Lung (tissue), 17 donors: ENCODE measurements at places on chromosomes 6 and 20. TPM values are rescaled to one million over a fixed set of nuclear protein-coding genes. Genes with fewer than 3 reads are reported as not detected.

Gene KCNB1
- total RNA-seq: 0.91 TPM

Gene ENPP3
- total RNA-seq: 2.9 TPM

DNA sequence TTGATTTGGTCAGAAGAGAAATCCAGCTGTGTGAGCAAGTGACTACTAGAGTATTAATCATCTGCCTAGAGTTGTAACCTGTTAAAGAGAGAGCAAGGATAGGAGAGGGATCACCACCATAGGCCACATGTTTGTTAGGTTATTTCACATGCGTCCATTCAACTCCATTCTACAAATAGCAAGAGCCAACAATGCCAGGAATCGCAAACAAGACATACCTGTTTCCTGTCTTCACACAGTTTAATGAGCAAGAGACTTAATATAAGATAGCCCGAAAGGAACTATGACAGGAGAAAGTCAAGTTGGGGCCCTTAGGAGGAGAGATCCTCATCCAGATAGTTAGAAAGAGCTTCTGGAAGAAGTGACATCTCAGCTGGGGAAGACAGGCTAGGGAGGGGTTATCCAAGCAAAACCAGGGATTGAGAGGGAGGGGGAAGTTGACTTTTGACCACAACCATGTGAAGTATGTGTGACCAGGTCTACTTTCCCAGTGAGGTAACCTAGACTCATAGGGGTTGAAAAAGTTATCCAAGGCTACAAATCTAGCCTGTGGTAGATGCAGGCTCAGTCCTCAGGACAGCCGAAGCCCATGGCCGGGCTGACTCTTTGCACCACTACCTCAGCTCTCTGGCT is 147.4 kb downstream of the ALDH8A1 start:
- no peak for DNase-seq

Gene SCRT2
- not detected for total RNA-seq

DNA sequence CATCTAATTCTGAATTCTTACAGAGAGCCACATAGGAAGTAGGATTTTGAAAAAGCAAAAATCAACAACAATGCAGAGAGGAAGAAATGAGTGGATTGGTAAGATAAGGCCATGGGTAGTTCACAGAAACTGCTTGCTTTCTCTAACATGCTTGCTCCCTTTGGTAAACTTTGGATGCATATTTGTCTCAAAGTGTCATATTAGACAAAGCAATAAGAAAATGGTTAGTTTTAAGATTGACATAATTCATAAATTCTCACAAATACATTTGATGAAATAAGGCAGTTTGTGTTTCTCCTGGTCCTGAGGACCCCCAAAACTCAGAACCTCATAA is 31.7 kb downstream of the UTRN start:
- DNase-seq: no peak

- DNase-seq: no peak
These were observed 16.8 kb upstream of the SNRPB2 start for GRCh38 chr20:16713066-16713465.
